ENCODE measurements at places on chromosomes 7 and 10. TPM values are rescaled to one million over a fixed set of nuclear protein-coding genes. Genes with fewer than 3 reads are reported as not detected.

PODXL gene
- 43.0 TPM for total RNA-seq

MCMBP gene
- total RNA-seq: 85.0 TPM

DENND10 gene
- total RNA-seq: 48.3 TPM

MBL2 gene
- not detected for total RNA-seq

ELFN1 gene
- total RNA-seq: 0.37 TPM

PAX2 gene
- total RNA-seq: 0.22 TPM
